ENCODE measurements at places on chromosomes 4 and X. TPM values are rescaled to one million over a fixed set of nuclear protein-coding genes. Genes with fewer than 3 reads are reported as not detected.

UGT2B7 gene
- not detected for total RNA-seq

GPR143 gene
- not detected for total RNA-seq

ITIH6 gene
- not detected for total RNA-seq

PHOX2B gene
- not detected for total RNA-seq

SLITRK4 gene
- not detected for total RNA-seq

PABPC4L gene
- not detected for total RNA-seq

GK2 gene
- total RNA-seq: not detected

PGAM4 gene
- total RNA-seq: not detected

ATP1B4 gene
- total RNA-seq: not detected

GAGE12J gene
- total RNA-seq: not detected

SEPTIN6 gene
- total RNA-seq: 167 TPM

GAGE1 gene
- not detected for total RNA-seq

CLDN22 gene
- not detected for total RNA-seq

RBM10 gene
- 52.2 TPM for total RNA-seq

SLC9A7 gene
- total RNA-seq: 3.0 TPM

GNRHR gene
- total RNA-seq: not detected

RBM41 gene
- total RNA-seq: 27.9 TPM

PHF8 gene
- total RNA-seq: 58.9 TPM

AKAP4 gene
- not detected for total RNA-seq

Data from naive thymus-derived CD4-positive, alpha-beta T cell (primary cell).